ENCODE measurements at places on chromosomes 12 and 14.
A peak's percentile ranks its signal among the peaks of the same experiment; 100 is the strongest.

DNA sequence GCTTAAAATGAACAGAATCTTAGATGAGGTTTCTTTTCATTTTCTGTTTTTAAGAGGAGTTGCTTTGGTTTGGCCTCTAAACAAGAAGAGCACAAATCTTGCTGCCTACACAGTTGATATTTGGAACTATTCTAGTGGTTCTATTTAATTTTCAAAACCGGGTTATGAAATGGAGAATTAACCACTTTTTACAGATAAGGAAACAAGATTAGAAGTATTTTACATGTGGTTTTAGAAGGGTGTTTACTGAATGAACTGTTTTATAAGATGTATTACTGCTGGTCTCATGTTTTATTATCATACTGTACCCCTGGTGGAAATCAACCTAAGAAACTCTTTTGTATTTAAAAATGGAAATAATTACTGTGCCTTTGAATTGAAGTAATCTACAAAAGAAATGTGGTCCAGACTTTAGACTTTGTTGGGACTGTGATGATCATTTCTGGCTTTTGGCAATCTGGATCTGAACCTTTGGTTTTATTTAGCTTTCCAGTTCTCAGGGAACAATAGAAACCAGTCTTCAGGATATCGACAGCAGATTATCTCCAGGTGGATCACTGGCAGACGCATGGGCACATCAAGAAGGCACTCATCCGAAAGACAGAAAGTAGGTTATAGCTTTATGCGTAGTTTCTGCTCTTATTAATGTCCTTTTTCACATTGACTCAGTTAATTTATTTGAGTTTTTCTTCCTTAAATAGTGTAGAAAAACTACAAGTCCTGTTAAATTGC, 43.2 kb downstream of the TBK1 start:
- no peak for DNase-seq

DNA sequence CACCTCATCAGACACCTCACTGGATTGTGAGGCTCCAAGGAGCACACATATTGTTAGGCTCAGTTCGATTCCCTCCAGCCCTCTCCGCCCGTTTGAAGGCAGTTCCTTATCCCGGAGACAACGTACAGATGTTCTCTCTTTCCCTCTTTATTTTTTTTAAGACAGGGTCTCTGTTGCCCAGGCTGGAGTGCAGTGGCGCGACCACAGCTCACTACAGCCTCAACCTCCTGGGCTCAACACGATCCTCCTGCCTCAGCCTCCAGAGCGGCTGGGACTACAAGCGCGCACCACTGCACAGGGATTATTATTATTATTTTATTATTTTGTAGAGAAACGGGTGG, 718 bp upstream of the TROAP start:
- DNase-seq, result no peak

GRCh38 chr12:2177003-2177402, 124.2 kb downstream of the CACNA1C start:
- no peak for DNase-seq

DNA sequence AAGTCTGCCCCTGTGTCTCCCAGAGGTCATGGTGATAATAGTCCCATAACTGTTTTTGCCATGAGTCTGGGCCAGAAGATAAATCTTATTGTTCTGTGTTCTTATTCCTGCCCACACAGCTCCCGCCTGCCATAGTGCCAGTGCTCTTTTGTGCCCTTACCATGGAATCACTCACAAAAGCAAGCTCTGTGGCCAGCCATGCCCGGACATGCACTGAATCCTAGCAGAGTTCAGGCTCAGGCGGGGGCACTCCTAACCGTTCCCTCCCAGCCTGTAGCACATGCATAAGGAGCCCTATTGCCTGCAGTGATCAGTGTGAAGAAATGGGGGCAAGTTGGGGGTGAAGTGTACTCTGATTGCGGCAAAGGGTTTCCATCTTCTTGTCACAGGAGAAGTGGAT, 33.3 kb downstream of the DHRS2 start:
- DNase-seq, result no peak

DNA sequence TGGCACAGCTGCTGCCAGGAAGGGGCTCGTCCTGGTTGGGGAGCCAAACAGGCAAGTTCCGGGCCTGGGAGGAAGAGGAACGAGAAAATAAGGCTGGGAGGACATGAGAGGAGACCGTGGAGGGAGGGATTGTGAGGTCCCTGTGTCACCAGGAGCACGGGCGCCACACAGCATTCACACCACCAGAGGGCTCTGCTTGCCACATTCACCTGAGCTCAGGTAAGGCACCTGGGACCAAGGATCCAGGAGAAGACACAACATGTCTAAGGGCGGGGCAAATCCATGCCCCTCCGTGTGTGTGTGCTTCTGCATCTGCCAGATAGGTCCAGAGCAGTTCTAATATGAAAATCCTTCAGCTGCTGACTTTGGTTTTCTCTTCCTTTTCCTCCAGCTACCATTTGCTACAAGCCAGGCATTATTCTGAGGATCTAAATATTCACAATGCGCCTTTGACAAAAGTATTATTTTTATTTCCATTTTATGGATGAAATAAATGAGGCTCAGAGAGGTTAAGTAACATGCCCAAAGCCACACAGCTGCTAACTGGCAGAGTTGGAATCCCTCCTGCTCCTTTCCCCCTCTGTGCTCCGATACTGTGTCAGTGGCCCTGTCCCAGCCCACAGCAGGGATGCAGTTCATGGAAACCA, 14.6 kb downstream of the RAPGEF3 start:
- no peak for DNase-seq

GRCh38 chr14:80959496-80959895, 4.1 kb downstream of the TSHR start:
- no peak for DNase-seq

DNA sequence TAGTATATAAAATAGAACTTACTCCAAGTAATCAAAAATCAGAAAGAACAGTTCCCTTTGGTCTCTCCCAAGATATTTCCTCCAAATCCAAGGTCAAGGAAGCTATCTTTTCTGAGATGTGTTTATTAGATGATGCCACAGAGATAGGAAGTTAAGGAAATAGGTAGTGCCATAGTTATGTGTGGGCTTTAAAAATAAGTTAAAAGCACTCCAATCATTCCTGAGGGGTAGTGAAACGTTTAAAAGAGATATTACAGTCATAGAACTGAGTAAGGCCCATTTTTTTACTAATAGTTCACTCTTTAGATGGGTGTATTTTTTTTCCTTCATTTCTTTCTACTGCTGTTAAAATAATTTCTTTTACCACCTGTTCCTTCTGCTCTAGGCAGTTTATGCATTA, 1630.9 kb upstream of the SEL1L start:
- peak; percentile 60 for DNase-seq

- DNase-seq, result no peak
Measured at GRCh38 chr12:32030676-32031075, 71.5 kb downstream of the RESF1 start.

DNA sequence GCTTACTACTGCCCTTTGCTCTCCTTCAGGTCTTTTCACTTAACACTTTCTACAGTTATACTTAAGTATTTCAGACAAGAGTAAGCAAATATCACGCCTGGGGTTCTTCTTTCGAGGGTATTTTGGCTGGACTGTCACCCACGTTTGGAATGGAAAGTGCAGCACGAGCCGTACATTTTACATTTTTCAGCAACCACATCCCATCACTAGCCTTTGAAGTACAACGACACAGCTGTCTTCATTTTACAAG, 349 bp upstream of the FAM177A1 start:
- peak; percentile 24 for DNase-seq

DNA sequence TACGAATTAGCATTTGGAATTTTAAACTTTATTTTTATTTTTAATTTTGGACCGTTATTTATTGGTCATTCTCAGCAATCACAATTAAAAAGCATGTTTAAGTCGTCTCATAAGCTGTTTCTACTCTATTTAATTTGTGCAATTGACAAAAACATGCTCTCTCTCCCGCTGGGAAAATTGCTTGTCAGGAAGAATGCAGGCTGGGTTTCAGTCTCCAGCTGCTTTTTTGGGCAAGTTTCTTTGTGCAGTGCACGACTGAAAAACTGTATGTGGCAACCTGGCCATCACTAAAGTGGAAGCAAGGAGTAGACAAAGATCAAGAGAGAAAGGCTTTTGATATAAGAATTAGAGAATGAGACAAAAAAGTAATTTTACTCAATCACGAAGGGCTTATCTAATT, 941.5 kb upstream of the MDGA2 start:
- no peak for DNase-seq

DNA sequence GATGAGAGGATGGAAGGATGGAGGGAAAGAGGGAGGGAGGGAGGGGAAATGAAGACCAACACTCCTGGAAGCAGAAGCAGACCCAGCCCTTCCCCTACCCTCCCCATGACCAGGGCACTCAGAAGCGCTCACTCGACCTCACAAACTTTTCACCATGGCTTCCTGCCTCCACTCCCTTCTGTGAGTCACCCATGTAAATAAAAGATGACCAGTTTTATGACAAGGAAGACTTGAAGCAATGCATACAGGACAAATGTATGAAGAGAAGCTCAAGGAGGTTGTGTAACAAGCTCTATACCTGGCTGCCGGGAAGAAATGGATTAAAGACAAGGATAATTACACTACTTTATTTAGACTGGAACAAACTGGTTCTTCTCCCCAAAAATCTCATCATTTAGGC, 63.8 kb downstream of the CDC42BPB start:
- peak; percentile 35 for DNase-seq

DNA sequence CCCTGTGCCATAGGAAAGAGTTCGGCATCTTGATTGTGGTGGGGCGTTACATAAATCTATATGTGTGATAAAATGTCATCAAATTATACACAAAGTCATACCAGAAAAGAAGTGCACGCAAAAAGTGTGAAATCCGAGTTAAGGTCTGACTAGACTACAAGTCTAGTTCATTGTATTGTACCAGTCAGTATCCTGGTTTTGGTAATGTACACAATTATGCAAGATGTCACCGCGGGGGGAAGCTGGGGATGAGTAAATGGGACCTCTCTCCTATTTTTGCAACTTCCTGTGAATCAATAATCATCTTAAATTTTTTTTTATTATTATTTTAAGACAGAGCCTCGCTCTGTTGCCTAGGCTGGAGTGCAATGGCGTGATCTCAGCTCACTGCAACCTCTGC, 43.2 kb upstream of the BCL11B start:
- DNase-seq, result no peak

DNA sequence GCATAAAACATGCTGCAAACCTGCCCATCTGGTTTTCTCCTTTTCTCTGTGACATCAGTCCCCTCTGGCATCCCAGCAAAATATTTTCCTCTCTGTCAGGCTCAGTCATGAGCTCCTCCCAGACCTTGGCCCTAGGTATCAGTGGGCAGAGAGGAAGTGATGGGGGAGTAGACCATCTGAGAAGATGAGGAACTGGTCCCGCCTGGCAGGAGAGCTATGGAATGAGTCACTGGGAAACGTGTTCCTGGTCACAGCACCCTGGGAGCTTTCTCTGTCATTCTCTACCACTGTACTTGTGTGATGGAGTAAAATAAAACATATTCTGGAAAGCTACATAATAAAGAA, 5.0 kb upstream of the SRSF9 start:
- peak; percentile 84 for DNase-seq

GRCh38 chr14:95362138-95362494, 42.4 kb upstream of the CLMN start:
- DNase-seq, result no peak

DNA sequence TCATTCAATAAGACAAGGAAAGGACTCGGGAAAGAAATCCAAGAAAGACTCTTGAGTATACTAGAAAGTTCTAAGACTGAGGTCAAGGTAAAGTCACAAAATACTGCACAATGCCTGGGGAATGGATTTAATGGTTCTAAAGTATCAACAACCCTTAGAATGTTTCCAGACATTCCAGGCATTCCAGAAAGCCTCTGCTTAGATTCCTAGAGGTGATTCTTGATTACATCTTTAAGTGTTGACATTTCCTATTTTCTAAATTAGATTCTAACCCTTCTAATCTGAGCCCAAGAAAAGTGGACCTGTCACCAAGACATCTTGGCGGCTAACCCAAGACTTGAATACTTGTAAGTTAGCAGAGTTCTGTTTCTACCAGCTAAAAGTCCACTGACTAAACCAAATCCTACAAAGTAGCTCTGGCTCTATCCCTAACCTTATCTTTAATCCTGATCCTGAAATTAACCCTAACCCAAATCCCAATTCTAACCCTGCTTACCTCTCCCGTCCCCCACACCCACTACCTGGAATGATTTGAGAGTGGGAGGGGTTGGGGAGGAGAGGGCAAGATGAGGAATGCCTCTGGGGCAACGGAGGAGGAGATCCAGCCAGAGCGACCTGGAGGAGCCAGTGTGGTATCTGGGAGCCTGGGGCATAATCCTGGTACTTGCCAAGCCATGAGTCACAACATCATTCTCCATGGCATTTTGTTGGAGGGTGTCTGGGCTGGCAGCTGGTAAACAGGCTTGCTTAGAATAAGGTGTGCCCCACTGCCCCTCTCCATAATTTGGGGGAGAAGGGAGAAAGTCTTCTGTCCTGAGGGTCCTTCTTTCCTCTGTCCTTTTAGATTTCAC, 93.4 kb upstream of the HOXC13 start:
- peak; percentile 74 for DNase-seq

DNA sequence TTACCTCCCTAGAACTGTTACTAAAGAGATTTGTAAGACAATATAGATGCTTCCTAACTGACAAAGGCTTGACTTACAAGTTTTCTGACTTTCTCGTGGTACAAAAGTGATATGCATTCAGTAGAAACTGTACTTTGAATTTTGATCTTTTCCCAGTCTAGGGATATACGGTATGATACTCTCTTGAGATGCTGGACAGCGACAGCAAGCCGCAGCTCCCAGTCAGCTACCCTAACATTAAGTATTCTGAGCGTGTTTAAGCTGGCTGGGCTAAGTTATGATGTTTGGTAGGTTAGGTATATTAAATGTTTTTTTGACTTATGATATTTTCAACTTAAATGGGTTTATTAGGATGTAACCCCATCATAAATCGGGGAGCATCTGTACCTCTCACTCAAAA, 55.2 kb upstream of the CDKL1 start:
- no peak for DNase-seq

DNA sequence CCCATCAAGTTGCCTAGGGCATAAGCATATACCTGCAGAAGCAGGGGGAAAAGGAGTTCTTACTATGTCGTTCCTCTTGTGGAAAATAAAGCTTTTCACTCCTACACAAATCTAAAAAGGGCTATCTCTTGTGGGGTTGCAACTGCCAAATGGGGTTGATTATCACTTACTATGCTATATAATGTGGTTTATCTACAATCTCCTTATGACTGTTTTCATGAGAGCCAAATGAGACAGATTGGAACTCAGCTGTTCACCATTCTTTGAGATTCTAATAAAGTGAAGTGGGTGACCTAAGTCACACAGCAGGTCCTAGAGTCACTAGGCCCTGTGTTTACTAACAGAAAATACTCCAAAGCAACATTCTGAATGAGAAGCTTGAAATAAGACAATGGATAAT, 47.7 kb downstream of the CIT start:
- no peak for DNase-seq

GRCh38 chr12:52601671-52602070, 408 bp upstream of the KRT72 start:
- DNase-seq, result no peak

- peak; percentile 37 for DNase-seq
Measured at GRCh38 chr12:31317471-31318395, 8.2 kb downstream of the SINHCAF start.

DNA sequence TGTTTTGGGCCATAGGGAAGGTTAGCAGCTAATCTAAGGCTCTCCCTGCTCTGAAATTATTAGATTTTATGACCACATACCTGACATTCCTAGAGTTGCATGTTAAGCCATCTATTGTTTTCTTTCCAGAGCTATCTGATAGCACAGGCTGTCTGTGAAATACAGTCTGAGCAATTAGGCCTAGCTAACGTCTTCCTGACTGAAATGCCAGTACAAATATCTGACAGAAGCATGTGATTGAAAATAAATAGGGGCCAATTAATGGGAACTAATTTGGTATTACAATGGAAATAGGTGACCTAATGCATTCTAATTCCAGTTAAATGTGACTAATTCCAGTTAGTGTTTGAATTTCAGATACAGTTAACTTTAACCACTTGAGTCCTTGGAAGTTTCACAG, 115.2 kb downstream of the C12orf75 start:
- no peak for DNase-seq

Measured in ACHN (cell line).